ENCODE measurements at places on chromosomes 13 and 19.

DNA sequence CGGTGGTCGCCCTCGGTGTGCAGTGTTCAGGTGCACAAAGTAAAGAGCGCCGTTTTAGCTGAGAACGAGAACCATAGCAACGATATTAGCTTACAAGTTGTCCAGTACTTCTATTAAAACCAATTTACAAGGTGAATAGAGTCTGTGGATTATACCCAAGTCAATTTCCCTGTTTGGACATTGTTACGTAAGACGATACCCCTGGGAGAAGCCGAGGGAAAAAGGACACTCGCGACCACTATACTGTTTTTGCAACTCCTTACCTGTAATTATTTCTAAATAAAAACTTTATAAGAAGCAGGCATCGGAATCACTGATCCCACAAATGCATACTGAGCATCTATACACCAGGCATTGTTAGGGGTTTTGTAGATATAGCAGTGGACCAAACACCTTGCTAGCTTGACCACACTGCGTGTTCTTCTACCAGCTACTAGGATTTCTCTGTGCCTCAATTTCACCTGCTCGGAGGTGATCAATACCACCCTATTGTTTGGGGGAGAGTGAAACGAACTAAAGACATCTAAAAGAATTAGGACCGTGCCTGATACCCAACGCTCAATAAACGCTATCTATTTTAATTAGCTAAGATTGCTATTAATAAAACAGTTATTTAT lies 488 bp upstream of the EEF2 start:
- no peak for DNase-seq

DNA sequence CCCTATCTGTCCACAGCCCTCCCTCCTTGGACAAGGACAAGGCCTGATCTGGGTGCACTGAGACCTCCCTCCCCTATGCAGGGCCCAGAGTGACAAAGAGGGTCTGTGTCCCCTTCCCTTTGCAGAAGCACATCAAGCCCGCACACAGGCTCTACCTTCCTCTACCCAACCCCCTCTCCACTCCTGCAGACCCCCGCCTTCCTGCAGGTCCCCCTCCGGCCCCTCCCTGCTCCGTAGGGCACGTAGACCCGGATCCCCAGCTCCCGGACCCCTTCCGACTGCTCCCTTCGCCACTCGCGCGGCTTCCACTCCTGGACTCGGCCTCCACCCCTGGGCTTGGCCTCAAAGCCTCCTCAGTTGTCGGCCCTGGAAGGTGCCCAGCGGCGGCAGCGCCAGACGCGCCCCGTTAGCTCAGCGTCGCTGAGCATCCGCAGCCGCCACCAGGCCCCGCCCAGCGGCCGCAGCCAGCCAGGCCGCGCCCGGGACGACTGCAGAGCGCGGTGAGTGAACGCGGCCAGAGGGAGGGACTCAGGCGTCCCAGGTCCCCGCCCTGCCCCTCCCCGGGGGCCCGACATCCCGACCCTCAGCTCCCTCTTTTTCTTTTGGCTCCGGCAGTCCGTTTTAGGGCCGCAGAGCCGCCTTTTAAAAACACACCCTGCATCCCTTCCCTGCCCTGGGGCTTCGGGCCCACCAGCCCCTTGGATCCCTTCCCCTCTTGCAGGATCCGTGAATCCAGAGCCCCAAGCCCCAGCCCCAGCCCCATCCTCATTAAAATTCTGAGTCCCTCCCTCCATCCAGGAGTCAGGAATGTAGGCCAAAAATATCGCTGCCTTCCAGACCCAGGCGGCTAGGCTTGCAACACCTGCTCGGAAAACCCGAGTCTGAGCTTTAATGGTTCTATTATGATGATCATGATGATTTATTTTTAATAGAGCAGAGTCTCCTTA lies 1.5 kb upstream of the MYADM start:
- peak; percentile 75 for DNase-seq

GRCh38 chr13:27338816-27339215 lies 68.2 kb downstream of the RASL11A start:
- DNase-seq = no peak

DNA sequence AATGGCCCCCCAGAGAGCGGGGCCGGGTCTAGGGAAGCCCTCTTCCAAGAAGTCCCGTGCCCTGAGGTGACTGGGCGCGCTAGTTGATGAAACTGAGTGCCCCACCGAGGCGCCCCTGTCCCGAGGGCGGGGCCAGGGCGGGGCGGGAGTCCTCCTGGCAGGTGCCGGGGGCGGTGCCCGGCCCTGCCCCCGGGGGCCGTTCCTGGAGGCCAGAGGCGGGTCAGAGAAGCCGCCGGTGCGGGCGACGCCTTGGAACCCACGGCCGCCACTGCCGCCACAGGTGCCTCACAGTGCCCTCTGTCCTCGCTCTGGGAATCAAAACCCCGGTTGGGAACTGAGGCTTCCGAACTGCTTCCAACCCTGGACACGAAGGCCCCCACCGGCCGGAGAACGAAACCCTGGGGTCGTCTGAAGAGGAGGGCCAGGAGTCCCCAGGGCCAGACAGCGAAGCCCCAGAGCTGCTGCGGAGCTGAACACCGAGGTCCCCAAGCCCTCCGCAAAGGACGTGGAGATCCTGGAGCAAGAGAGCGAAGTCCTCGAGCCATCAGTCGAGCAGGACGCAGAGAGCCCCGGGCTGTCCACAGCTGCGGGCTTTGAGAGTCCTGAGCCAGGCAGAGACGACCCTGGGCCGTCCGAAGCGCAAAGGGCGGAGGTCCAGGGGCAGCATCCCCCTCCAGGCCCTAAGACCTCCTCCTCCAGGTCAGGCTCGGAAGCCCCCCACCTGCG lies at the start of gene MISP3:
Gene MISP3 (plus strand): TSS at position 252 of the 726 bp plus-strand sequence. CDS start 524 bp downstream, outside the sequence.
- DNase-seq = no peak

DNA sequence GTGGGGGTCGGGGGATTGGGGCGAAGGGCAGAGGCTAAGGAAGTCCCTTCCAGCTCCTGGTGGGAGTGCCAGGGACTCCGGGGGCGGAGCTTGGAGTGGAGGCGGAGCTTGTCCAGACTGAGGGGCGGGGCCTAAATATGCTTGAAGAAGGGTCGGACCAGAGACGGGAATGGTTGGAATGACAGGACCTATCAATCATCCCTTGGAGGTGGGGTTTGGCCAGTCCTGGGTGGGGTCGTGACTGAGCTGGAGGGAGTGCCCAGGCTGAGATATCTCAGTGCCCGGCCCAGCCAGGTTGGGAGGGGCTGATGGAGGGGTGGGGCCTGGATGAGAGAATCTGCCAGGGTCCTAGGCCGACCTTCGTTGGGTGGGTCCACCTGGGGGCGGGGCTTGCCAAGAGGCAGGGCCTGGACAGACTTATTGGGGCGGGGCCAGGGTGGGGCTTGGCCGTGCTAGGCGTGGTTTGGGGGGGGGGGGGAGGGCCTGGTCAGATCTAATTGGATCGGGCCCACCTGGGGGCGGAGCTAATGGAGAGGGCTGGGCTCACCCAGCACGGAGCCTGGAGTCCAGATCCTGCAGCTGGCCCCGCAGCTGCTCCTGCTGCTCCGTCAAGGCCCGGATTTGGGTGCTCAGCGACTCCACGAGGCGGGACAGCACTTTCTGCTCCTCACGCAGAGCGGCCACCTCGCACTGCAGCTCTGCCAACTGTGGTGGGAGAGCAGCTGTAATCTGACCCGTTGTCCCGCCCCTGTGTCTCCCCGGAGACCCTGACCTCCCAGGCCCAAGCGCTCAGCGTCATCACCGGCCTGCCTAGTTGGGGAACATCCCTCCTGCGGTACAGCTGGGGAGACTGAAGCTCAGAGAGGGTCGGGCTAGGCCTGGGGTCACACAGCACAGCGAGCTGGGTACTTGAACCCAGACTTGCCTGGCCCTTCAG lies 2.6 kb upstream of the WIZ start:
- no peak for DNase-seq

DNA sequence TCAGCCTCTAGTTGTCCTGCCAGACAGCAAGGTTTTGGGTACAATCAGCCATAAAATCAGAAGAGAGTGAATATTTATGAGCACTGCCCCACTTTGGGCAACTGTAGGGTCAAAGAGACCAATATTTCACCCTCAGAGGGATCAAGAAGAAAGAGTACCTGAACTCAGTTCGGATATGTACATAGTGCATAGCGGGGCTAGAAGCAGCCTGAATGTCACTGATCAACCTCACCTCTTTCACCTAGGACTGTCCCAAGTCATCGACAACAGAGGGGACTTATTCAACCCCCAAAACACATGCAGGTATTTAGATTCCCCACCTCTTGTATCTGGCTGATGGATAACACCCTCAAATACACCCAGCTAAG lies 446.9 kb downstream of the COG6 start:
- no peak for DNase-seq

GRCh38 chr13:29227576-29227975 lies 367.9 kb downstream of the SLC7A1 start:
- DNase-seq = no peak

GRCh38 chr19:54444737-54445136 lies 4.3 kb upstream of the LENG8 start:
- no peak for DNase-seq

DNA sequence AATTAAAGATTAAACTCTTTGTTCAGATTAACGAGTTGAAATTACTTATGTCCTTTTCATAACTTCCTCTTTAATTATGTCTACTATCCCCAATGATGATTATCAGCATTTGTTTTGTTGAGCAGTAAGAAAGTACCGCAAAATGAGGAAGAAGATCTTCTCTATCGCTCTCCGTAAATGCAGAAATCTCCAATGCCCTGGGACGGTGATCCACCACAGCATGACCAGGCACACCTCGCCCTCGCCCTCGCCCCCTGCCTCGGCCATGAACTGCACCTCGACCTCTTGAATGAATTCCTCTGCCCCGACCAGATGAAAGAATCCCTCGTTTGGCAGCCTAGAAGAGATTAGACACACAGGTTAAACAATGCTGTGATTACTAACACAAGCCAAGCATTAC lies 69.1 kb downstream of the RBM26 start:
- DNase-seq = no peak

- no peak for DNase-seq
These were observed 256.1 kb upstream of the OBI1 start for GRCh38 chr13:78915015-78915414.

DNA sequence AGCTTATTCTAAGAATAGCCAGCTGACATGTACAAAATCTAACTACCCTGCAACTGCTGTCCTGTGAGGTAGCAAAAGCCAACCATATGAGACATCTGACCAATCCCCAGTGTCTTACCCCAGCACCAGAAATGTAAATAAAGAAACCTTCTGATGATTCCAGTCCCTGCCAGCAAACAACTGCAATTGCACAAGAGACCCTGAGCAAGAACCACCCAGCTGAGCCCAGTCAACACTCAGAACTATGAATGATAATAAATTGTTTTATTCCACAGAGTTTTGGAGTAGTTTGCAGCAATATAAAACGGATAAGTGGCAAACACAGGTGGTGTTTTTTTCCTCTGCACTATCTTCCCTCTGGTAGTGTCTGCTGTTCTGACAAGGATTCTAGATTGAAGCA lies 94.9 kb downstream of the ERCC5 start:
- DNase-seq = no peak

DNA sequence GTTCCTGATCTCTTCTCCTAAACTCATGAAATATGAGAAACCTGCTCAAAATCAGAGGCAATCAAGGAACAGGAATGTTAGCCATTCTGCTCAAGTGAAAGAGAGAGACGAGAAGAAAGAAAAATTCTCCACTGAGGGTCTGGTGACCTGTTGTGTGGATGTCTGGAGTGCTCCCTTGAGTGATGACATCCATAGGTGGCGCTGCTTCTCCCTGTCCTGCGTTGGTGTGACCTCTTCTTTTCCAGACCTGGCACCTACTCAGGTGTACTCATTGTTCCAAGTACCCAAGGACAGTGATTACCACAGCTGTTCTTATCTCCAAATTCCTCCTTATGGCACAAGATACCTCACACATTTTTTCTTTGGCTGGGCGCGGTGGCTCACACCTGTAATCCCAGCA lies 4.0 kb downstream of the ZNF223 start:
- no peak for DNase-seq

GRCh38 chr13:50650592-50651504 lies 192.6 kb downstream of the DLEU7 start:
- DNase-seq = no peak

DNA sequence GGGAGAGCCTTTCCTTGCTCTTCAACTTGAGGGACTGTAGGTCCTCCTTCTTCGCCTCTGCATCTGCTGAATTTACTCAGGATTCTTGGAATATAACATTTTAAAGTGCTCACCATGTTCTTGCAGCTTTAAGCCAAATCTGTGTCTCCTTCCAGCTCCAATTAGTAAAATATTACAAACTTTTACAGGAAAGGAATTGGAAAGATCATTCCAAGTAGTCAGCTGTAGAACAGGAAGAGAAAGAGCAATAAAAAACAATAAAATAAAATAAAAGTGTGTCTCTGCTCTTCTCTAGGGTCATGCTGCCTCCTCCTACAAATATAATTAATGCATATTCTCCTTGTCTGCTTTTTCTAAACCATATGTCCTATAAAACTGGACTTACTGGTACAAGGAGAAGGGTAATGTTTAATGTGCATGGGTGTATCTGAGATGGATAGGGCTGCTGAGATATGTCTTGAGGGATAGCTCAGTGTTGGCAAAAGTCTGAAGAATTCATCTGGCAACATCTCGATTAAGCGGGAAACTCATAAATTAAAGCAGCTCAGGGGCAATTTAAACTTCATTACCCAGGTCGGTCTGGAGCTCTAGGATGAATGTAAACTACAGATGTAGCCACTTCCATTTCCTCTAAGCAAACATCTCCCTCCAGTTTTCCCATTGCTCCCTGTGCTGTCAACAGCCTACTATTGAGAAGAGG lies 25.0 kb downstream of the ENOX1 start:
- DNase-seq = no peak

GRCh38 chr19:11673608-11674041 lies 65.1 kb downstream of the ZNF823 start:
- no peak for DNase-seq

DNA sequence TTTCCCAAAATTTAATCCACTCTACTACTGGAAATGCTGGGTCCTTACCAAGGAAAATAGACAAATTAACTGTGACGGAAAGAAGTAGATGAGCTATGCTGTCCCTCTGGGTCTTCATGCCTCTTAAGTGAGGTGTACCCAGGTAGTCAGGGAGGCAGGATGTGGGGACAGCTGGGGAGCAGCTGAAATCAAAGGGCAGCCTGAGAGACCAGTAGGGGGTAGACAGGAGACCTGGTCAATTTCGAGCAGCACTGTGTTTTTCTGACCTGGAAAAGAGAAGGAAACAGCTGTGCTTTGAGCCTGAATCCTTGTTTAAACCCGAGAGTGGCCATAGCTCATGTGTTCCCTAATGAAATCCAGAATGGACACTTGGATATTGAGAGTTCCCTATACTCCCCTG lies 587.3 kb downstream of the EFNB2 start:
- DNase-seq = no peak

- DNase-seq = no peak
These were observed 684.5 kb upstream of the SLITRK1 start for GRCh38 chr13:84566780-84567179.

GRCh38 chr13:105906746-105907145 lies 628.7 kb downstream of the EFNB2 start:
- no peak for DNase-seq

- DNase-seq = no peak
These were observed 17.6 kb upstream of the DHRS12 start for GRCh38 chr13:51821606-51822005.

GRCh38 chr13:84741253-84741652 lies 859.0 kb upstream of the SLITRK1 start:
- no peak for DNase-seq
